ENCODE measurements at places on chromosomes 7 and 10.

DNA sequence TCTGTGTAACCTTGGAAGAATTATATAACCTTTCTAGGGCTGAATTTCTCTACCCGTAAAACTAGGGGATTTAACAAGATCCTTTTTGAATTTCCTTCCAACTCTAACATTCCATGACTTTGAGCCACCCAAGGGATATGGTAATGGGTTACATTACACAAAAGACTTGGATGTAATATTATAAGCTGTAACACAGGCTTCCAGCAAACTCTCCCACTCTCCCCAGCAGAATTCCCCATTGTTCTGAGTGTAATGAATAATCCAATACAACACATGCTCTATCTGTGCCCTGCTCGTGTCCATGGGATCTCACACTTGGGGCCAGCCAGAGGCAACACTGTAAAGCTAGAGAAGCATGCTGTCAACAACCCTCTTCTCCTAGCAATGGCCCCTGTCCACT is 790.6 kb upstream of the AUTS2 start:
- DNase-seq = no peak

GRCh38 chr7:25801214-25801613 is 350.8 kb upstream of the NFE2L3 start:
- DNase-seq = no peak

GRCh38 chr10:35674843-35675242 is 32.7 kb upstream of the FZD8 start:
- DNase-seq = no peak

DNA sequence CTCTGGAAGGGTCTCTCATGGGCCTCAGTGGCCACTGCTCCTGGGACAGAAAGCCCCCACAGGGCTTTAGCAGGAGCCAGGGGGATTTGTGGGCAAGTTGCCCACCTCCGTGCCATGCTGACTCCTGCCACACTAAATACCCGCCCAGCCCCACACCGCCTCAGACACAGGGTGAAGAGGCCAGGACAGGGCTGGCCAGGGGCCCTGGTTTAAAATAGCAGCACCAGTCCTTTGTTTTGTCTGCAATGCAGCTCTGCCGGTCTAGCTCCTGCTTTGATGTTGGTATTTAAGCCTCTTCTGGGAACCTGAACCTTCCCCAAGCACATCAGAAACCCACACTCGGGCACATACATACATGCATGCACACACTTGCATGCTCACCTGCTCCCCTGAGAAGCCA is 14.4 kb upstream of the TNRC18 start:
- DNase-seq = no peak

DNA sequence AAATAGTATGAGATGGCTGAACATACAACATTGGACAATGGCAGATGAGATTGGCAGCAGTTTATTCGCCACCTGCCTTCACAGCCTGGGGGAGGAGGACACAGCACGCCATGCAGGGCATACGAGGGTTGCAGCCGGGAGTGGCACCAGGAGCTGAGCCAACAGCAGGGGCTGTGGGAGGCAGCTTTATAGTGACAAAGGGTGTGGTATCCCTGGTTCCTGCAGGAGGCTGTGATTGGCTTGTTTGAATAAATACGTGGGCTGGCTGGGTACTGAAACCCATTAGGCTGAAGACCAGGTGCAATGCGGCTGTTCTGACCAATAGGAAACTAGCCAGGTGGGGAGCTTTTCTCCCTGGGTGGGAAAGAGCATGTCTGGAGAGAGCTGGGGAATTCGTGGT is 68.9 kb upstream of the LEP start:
- DNase-seq = no peak

GRCh38 chr7:129855935-129856717 is 96.6 kb downstream of the UBE2H start:
- DNase-seq = no peak

DNA sequence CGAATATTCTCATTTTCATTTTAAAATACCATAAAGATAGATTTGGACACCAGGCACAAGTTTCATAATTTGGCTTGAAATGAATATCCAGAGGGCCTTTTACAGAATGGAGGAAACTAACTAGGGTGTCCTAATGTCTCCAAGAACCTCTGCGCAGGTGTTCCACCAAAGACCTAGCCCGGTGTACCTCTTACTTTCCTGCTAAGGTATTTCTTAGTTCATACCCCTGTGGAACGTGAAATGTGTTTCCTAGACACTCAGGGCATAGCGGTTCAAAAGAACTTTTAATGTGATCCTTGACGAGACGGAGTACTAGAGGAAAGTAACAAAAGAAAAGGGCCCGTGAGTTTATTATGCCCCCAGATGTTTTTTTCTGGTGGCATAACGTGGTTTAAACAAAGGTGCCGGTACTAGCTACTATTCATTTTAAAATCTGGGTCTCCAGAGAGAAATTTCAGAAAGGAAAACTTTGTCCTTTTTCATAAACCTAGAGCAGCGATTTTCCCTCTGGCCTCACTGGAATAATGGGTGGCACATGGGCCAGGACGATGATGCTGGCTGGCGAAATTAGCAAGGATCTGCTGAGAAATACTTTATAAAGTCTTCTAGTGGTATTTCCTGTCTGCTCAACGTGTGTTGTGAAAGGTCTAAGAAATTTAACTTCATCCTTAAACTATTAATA is 1.4 kb downstream of the APBB1IP start:
- no peak for DNase-seq

GRCh38 chr7:99406557-99406956 is 1.8 kb downstream of the PDAP1 start:
- no peak for DNase-seq

DNA sequence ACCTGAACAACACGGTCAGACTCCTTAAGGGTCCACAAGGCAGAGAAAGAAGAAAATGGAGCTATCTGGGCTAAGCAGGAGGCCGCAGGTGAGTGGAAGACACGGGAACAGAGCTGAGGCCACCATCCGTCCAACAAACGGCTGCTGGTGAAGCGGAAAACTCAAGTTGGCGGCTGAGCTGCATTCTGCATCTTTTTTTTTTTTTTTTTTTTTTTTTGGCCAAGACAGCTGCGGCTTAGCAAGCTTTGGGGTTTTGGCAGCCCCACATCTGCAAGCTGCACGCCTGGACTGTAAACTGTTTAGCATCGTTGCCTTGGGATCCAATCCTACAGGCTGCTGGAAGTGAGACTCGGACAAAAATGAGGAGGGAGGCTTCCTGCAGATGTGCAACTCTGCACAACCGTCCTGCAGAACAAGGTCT is 37.4 kb downstream of the RGS10 start:
- no peak for DNase-seq

DNA sequence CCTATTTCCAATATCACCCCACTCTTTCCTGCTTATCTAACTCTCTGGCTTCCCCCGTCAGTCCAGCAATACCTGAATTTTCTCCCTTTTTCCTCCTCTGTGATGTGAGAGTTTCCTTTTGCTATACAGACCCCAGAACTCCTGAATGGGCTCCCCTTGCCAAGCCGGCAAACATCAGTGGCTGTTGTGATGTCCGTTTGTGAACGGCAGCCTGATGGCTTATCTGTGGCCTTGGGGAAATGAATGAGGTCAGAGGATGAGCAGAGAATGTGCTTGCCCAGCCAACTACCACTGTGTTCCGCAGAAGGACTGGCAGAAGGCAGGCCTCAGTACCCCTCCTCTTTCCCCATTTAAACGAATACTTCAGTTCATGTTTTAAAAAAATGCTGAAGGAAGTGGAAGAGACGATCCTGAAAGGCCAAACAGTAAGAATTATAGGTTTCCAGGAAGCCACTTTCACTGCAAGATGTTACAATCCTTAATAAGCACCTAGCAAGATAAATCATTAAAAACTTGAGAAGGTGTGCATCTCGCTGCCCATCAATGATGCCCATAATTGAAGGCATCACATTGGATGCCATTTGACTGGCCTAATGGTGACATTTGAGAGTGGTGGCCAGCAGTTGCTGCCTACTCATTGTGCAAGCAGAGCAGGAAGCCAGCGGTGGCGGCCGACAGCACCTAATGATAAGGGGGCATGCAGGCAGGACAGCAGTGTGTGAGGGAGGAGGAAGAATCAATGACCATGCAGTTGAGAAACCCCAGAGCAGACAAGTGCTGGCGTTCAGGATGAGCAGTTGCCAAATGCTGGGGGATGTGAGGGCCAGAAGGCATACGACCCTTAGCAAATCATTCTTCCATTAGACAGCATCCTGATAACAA is 31.5 kb downstream of the SLC18A2 start:
- no peak for DNase-seq

GRCh38 chr7:155449008-155449868 is 8.7 kb upstream of the EN2 start:
- DNase-seq = no peak

GRCh38 chr10:119139464-119140067 is 25.9 kb downstream of the SFXN4 start:
- no peak for DNase-seq

DNA sequence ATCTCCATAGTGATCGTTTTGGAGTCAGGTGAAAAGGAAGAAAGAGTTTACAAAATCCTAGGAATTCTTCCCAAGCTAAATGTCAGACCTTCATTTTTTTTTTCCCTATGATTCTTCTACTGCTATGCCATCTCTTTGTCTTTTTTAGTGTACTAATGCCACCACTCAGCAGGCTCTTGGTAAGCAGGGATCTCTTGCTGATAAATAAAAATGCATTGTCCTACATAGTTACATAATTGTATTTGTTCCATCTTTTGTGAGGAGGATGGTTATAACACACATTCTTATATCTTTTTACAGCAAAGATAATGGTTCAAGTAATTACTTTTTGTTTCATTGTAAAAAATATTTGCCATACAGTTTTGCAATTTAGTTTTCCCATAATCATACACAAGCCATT is 36.8 kb upstream of the AFAP1L2 start:
- DNase-seq = no peak

GRCh38 chr7:105364684-105365083 is 24.0 kb downstream of the SRPK2 start:
- no peak for DNase-seq

DNA sequence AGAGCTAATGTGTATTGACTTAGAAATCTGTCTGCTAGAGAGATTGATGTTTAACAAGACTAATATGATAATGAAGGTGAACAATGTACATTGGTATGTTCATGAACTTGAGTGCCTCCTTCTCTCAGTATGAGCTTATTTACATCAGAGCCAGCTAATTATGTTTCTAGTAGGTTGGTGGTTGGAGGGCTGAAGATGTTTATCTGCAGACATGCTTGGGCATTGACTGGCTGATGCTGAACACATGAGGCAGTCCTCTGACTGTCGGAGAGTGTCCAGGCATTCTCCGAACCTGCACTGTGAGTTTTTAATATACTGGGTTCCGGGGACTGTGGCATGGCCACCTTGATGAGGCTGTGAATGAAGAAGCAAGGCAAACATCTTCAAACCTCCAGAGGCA is 47.5 kb downstream of the BMPER start:
- no peak for DNase-seq

DNA sequence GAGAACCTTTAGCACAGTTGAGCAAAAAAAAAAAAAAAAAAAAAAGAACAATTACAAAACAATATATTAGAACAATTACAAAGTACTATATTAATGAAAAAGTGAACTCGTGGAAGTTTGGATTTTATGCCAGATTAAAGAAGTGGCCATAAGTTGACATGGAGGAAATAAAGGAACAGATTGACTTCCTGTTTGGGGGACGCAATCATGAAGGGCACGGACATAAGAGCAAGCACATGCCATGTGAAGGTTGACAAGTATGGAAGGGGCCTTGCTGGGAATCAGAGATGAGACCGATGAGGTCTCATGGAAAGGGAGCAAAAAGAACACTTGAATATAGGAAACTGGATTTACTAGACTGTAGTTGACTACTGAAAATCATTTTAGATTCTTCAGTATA is 61.7 kb downstream of the ICA1 start:
- no peak for DNase-seq

- DNase-seq = no peak
Measured at GRCh38 chr10:44992070-44992731, 8.5 kb upstream of the ZNF22 start.

DNA sequence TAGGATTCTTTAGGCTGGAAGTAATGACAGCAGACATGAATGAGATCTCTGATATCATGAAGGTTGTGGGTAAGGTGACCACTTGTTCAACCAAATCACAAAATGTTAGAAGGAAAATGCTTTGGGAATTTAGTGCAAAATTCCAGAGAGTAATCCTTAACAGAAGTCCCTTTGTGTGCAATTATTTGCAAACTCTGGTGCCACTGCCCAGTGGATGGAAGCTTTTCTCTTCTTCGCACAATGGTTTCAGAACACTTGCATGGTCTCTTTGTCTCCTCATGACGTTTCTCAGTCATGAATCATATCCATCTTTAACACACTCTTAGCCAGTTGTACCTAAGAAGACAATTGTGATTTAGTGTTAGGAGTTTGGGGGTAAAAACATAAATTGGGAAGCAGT is 570.4 kb upstream of the ANKRD30A start:
- no peak for DNase-seq

DNA sequence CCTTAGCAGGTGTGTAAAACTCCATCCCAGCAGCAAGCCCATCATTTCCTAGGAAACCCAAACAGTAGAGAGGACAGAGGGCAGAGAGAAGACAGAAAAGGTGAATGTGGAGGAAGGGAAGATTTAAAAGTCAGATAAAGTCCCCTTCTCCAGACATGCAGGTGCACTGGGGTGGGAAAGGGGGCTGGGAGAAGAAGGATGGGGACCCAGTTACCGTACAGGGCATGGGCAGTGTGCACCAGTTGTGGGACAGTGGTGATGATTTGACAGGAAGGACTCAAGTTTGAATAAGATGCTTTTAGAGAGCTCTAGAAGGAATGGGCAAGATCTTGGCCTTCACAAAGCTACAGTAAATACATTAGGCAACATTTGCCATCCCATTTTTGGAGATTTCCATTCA is 110.7 kb upstream of the PLXNA4 start:
- DNase-seq = no peak

GRCh38 chr10:22218448-22218847 is 633 bp upstream of the EBLN1 start:
- DNase-seq = no peak

GRCh38 chr10:1384026-1384425 is 327.8 kb downstream of the WDR37 start:
- no peak for DNase-seq

DNA sequence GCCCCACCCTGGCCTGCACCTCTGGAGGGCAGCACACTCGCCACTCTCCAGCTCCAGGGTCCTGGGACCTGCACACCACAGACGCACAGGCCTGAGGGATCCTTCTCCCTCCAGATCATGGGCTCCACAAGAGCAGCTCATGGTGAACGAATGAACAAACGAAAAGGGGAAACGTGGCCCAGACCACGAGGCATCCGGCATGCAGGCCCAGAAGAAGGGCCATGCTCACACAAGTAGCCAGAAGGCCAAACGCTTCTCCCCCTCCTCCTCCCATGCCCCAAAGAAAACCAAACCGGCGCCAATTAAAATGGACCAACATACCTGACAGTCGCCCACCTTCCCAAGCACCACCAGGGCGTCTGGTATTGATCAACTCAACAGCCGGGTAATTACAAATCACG is 30.4 kb downstream of the MAD1L1 start:
- no peak for DNase-seq

All from GM04504 (cell line).